T-helper 1 cell (primary cell): ENCODE measurements at places on chromosomes 4 and X.
A peak's percentile ranks its signal among the peaks of the same experiment; 100 is the strongest.

DNA sequence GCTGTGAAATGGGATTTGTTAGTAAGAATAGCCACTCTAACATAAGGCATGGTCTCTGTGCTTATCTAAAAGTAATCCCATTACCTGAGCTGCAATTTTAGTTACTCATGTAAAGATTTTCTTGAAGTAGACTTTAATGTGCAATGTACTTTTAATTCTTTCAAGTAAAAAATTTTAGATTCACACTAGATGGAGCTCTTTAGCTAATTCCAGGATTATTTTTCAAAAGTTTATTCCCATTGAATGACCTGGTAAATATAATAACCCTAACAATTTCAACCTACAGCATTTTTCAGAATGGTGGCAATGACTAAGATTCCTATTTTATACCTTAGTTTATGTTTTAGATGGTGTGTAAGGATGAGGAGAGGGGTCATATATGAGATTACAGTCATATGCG lies 18.1 kb downstream of the USP38 start:
- DNase-seq = no peak

- no peak for DNase-seq
Observed at GRCh38 chr4:105807496-105807895, 87.8 kb upstream of the NPNT start.

GRCh38 chr4:3190549-3190948 lies 58.4 kb upstream of the MSANTD1 start:
- no peak for DNase-seq

- DNase-seq = no peak
Observed at GRCh38 chrX:49879656-49880277, 483 bp downstream of the USP27X start.

GRCh38 chr4:84378356-84378755 lies 120.7 kb downstream of the NKX6-1 start:
- DNase-seq = no peak

- no peak for DNase-seq
Observed at GRCh38 chr4:5126857-5127256, 75.6 kb downstream of the STK32B start.

DNA sequence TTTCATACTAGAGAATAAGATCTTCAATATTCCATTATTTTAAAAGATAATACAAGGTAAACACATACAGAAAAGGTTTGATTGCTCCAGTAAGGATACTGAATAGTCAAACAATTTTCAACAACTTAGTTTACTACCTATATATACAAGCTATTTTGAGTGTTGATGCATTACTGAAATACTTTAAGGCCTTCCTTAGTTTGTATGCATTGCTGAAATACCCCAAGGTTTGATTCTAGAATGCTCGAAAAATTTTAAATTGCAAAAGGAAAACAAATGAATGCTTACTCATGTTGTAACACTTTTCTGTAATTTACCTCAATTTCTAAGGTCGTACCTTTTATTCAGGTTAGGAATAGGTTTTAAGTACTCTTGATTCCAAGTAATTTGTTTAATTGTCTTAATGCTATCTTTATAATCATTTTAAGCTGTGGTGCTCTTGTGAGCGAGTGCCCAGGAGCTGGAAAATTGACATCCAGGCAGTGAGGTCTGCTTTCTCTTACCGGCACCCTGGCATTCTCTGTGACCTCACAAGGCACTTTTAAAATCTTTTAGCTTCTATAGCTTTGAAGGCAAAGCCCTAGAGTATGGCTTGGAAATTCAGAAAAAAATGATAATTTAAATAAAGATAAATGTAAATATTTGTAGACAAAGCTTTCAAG lies 114.0 kb downstream of the BMPR1B start:
- no peak for DNase-seq

GRCh38 chr4:152997771-152998487 lies 61.8 kb downstream of the FHDC1 start:
- no peak for DNase-seq

DNA sequence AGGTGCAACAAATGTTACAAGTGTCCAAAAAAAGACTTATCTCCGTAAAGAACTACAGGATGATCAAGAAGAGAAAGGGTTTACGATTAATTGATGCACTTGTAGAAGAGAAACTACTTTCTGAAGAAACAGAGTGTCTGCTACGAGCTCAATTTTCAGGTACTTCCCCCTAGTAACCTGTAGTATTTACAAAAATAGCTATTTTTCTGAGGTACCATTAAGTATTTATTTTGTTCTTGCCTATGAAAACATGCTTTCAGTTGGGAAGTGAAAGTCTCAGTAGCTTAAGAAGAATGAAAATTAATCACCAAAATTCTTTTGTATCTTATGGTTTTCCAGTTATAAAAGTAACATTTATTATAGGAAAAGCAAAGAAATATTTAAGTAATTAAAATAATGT lies 5.9 kb downstream of the THAP9 start:
- DNase-seq = no peak

GRCh38 chr4:5619913-5620625 lies 88.3 kb downstream of the EVC2 start:
- DNase-seq = no peak

DNA sequence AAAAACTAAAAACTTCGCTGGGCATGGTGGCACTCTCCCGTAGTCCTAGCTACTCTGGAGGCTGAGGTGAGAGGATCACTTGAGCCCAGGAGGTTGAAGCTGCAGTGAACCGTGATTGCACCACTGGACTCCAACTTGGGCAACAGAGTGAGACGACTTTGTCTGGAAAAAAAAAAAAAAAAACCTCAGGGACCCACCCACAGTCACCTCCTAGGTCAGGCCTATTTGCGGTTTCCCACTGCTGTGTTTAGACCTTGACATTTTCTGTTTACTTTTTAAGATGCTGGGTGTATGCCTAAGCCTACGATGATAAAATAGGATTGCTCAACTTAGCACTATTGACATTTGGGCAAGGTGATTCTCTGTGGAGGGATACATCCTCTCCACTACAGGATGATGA lies 197.4 kb upstream of the TBL1X start:
- DNase-seq = no peak

GRCh38 chr4:21271439-21272052 lies 571.3 kb downstream of the PACRGL start:
- DNase-seq = no peak

DNA sequence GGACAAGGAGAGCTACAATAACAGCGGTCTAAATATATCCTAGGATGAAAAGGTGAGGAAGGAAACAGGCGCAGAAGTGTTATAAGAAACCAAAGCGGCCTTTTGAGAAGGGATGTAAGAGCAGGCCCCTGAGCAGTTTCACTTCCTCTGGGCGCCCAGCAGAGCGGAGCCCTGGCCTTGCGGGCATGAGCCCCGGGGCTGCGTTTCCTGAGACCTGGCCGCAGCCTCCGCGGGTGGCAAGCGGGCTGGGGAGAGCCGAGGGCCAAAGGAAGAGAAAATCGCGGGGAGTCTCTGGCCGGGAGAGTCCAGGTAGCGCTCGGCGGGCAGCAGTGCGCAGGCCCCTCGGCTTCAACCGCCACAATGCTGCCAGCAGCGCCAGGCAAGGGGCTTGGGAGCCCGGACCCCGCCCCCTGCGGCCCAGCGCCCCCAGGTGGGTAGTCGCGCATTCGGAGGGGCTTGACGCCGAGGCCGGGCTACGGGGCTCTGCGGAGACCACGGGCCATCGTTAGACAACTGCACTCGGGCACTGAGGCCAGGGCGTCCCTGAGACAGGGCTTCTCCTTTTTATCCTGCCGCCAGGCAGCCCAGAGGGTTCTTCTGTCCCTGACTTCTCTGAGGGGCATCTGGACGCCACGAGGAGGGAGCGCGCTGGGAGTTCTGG lies at the start of gene BANK1:
TSS of gene BANK1 (plus strand) at position 210 of the 661 bp plus-strand sequence. CDS start at position 361, 151 bp downstream.
- DNase-seq = peak; percentile 1

DNA sequence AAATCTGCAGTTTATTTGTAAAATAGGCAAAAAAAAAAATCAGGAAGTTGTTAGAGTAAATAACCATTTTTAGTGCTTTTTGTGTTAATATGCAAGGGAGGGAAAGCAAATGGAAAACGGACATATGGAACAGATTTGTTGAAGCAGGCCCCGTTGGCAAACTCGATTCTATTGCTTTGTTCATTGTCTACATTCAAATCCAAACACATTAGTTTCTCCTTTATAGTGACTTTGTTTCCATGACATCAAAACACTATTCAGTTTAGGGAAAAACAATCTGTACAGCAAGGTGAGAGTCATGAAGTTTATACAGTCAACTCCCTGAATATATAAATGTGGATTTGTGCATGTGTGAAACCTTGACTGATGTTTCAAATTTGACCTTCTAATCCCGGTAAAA lies 142.2 kb downstream of the FAM47A start:
- DNase-seq = no peak

- peak; percentile 17 for DNase-seq
Observed at GRCh38 chrX:136880003-136880451, 498 bp downstream of the RBMX start.
